ENCODE measurements at places on chromosomes 3 and 15.

DNA sequence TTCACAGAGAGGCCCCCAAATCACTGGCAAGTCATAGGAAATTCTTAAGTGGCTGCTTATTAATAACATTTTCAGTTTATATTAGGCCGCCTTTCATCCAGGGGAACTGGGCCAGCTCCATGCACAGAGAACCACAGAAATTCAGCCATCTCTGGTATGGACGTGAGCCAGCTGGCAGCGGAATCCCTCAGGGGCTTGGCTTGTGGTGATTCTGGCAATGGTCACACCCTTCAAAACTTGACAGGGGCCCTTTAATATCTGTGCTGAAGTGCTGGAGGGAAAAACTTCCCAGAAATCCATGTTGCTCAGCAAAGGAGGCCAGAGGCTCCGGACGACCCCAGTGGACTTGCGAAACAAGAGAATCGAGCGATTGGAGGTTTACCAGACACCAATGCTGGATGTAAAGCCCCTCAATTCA is 11.3 kb downstream of the PRICKLE2 start:
- DNase-seq: no peak

GRCh38 chr3:151558661-151559060 is 97.8 kb upstream of the IGSF10 start:
- DNase-seq: no peak

- no peak for DNase-seq
Observed at GRCh38 chr3:101042996-101043686, 49.9 kb upstream of the ABI3BP start.

DNA sequence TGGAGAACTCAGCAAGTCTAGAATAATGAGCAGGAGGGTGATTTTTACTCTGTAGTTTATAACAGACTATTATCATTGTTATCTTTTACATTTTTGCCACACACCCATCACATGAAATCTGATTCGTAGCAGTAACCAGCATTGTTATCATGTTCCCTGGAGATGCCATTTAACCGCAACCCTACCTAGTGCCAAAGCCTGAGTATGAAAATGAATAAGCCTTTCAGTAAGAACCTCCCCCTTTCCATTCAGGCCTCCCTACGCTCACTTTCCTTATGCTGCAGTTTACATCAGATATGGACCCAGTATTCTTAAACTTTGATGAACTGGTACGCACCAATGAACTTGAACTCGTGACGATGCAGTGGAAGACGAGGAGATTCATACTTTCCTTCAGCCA is 158.7 kb upstream of the SPRED1 start:
- no peak for DNase-seq
